Activated CD4-positive, alpha-beta T cell treated with anti-CD3 and anti-CD28 coated beads, Interleukin-2, amount 10 ng/mL, durations not matched to agents 24 days and 14 days (primary cell): ENCODE measurements at places on chromosomes 5 and 9. TPM values are rescaled to one million over a fixed set of nuclear protein-coding genes. Genes with fewer than 3 reads are reported as not detected.

- no peak for DNase-seq
Measured at GRCh38 chr5:82234885-82235284, 43.3 kb downstream of the RPS23 start.

GRCh38 chr5:128681764-128682592 lies 143.9 kb upstream of the FBN2 start:
- no peak for DNase-seq

ANGPTL2 gene
- total RNA-seq = not detected in 2 replicates

GRCh38 chr9:86349271-86349670 lies 4.9 kb downstream of the TUT7 start:
- DNase-seq = no peak

PJA2 gene
- 39.4 and 40.6 TPM in 2 replicates for total RNA-seq
